ENCODE measurements at places on chromosomes 2 and 18.

DNA sequence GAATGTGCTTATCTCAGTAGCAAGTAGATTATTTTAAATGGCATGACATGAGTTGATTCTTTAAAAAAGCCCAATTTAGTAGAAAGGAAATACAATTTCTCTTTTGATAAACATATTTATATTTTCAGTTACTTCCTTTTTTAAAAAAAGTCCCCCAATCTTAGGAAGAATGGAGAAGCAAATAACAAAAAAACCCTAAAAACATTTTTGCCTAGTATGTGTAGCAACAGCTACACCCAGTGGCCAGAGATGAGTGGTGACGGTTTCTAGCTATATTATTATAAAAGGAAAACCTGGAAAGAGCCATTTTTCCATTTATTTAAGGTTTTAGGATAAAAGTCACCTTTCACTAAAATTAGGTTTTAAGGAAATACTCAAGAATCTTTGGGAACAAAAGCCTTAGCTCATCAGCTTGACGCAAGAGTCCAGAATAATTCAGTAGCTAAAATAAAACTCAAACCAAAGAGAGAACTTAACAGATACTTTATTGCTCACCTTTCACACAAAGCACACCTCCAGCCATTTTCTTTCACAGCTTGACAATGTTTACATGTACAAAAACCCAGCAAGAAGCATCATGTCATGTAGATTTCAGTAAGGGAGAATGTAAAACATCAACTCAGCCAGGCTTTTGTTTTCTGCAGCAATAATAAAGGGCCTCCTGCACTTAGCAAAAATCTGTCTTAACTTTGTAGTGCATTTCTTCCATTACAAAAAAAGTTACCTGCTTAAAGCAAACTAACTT is 15.7 kb downstream of the FAM98A start:
- no peak for DNase-seq

DNA sequence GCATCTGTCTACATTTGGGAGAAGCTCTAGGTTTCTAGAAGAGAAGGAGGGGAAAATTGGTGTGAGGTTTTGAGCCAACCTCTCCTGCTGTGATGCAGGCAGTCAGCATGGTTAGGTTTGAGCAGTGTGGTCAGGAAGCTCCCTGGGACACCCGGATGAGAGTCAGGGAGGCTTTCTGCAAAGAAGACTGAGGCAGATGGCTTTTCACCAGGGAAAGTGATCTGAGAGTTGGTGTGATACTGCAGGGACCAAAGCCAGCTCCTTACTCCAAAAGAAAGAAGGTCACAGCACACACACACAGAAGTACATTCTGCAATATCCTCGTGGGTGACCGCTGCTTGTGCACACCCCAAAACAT is 75.8 kb upstream of the BCL11A start:
- no peak for DNase-seq

DNA sequence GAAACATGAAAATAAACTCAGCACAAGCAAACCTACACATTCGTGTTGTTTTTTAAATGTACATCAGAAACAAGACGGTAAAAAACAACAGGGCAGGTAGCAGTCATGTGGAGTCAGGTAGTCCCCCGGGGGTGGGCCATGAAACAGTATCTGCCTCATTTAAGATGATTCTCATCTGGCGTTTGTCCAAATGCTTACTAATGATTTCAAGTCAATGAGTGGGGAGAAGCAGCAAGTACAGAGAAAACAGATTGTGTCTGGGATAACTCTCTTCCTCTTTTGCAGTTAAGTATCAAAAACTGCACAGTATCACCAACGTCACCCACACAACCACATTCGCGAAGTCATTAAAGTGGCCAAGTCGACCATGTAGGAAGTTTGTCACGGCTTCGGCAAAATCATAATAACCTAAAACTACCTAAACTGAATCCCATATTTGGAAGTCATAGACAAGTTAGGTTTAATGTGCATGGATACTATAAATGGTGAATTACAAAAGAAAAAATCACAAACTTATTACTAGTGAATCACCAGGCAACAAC is 1.3 kb downstream of the LAPTM4A start:
- no peak for DNase-seq

- DNase-seq, result no peak
Measured at GRCh38 chr2:96209011-96209728, 543 bp upstream of the STARD7 start.

GRCh38 chr18:49168281-49168985 is 217.7 kb upstream of the SMAD7 start:
- no peak for DNase-seq

DNA sequence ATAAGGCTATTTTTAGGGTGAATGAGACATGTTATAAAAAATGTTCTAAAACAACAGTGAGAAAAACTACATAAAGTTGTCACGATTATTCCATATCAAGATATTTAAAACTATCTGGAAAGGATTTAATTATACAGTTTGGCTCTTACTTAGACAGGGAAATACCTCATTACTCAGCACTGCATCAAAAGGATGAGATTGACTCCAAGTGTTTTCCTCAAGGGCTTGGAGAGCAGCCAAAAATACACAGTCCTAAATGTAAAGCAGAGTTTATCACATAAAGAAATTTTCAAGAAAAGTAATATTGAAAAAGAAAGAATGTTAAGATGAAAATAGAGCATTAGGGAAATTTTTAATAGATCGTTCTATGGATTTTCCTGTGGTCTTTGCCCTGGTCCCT is 285.5 kb upstream of the NETO1 start:
- DNase-seq, result peak; percentile 16

DNA sequence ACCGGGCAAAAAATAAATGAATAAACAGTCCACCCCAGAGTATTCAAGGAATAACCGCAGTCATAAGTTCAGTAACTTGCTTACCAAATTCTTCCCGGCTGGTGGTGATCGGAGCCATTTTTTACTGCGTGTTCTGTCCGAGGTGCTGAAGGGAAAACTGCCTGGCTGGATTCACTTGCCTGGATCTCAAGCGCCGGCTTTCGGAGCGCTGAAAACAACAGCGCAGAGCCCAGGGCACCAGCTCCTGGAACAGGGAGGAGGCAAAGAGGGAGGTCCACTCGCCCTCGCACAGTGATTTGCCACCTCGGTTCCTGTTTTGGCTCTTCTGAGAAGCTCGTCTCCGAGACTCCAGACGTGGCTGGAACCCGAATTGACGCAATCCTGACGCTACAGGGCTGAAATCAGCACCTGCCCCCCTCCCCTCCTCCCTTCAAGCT is at the start of gene SYT4:
Gene SYT4 (minus strand): TSS at position 327 of the 437 bp plus-strand sequence. CDS start 209 bp downstream, at position 118.
- DNase-seq, result no peak

- DNase-seq, result no peak
Measured at GRCh38 chr18:48688961-48689360, 150.1 kb downstream of the CTIF start.

DNA sequence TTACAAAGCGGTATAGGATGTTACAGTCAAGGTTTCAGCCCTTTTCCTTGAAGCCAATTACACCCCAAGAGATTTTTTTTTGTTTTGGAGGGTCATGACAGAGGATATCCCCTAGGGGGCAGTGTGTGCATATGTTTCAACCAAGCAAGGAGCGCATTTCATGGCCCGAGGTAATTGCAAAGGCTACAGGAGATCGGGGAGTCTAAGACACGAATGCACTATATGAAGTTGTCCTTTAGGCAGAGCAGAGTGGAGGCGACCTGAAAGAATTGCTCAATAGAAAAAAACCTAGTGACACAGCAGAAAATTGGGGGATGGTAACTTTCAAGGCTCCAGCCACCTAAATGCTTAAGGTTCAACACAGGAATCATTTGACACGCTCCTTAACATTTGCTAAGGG is 219.8 kb upstream of the PARD3B start:
- DNase-seq, result peak; percentile 61

- DNase-seq, result no peak
Measured at GRCh38 chr2:152437276-152438108, 102.5 kb downstream of the FMNL2 start.

DNA sequence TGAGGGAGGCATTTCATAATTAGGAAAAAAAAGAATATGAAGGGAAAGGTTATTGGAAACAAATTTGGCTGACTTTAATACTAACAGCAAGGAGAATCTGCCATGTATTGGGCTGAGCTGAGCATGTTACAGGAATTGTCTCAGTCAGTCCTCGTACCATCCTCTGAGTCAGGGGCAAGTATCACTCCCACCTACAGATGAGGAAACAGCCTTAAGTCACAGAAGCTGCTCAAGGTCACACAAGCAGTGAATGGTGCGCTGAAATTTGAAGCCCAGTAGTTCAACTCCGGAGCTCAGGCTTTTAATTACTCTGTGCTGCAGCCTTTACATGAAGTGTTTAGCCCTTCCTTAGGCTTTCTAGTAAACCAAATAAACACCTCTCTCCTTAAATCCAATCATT is 17.3 kb downstream of the PROKR1 start:
- no peak for DNase-seq

- DNase-seq, result no peak
Measured at GRCh38 chr18:6270771-6271216, 143.9 kb downstream of the L3MBTL4 start.

DNA sequence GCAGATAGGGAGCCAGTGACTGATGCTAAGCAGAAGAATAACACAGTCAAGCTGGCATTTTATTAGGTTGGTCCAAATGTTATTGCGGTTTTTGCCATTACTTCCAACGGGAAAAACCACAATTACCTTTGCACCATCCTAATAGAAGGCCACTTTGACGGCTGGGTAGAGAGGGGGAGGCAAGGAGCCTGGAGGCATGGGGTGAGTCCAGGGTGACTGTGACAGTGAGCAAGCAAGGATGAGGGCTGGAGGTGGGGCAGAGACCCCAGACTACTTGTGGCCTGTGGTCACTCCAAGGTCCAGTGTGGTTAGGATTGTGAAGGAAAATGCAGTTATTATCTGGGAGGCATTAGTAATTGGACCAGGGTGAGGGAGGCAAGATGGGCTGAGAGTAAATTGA is 389.5 kb downstream of the CLIP4 start:
- DNase-seq, result no peak

GRCh38 chr2:120219291-120219690 is 3.9 kb downstream of the TMEM185B start:
- no peak for DNase-seq

- DNase-seq, result no peak
Measured at GRCh38 chr2:161708350-161708975, 84.2 kb downstream of the SLC4A10 start.

DNA sequence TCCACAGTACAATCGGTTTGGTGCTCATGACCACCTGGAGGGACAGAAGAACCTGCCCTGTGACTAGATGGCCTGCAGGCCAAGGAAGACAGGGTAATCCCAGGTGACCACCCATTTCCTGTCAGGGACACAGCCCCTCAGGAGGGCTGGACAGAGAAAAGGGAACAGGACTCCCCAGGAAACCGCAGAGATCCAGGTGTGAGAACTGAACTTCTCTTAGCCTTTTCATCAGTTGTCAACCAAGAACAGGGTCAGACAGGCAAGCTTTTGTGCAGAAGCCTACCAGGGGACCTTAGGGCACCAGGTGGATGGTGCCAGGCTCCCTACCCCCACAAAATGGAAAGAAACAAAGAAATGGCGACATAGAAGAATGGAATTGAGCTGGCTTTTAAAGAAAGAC is 132.3 kb downstream of the HDAC4 start:
- no peak for DNase-seq

GRCh38 chr2:240956171-240956934 is 42.1 kb upstream of the SNED1 start:
- no peak for DNase-seq

DNA sequence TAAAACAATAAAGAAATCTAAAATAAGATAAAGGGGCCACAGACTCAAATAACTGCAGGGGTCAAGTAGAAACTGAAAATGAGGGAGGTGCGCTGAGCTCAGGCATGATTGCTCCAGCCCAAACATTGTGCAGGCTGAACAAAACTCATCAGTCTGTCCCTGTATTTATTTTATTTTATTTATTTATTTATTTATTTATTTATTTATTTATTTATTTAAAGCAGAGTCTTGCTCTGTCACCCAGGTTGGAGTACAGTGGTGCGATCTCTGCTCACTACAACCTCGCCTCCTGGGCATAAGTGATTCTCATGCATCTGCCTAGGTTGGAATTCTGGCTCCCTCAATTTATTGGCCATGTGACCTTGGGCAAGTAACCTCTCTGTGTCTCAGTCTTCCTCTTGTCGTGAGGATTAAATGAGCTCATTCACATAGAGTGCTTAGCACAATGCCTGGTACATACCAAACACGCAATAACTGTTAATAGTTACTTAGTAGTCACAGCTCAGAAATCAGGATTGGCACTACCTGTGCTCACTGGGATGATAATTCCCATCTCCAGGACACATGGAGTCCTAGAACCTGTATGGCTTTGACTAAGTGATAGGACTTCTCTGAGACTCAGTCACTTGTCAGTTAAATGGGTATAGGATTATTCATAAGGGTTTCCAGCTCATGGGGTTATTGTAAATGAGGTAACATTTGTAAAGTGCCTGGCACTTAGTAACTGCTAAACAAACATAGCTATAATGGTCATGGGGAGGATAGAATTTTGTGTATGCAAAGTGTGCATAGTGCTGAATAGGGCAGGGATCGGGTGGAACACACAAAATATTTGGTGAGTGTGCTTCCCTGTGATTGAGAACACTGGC is 6.0 kb downstream of the SPEG start:
- DNase-seq, result no peak

- DNase-seq, result no peak
Measured at GRCh38 chr18:9824952-9825371, 60.8 kb upstream of the TXNDC2 start.

DNA sequence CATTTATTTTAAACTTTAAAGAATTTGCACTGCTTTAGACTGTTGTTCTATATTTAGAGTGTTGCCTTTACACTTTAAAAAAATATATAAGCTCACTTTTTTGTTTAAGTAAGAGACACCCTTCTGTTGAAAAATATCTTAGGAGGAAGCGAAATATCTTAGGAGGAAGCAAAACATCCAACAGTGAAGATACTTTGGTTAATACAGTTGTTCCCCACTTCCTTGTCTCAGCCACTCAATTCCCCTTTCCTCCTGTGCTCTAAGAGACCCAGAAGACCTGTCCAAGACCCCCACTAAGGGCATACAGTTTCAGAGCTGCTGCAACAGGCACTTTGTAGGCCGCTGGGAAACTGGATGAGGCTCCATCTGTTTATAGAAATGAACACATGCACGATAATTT is 5.7 kb downstream of the SERPINB8 start:
- no peak for DNase-seq
